ENCODE measurements at places on chromosomes 12 and 14.

- DNase-seq, result no peak
These were observed 57.2 kb downstream of the TTLL5 start for GRCh38 chr14:75718199-75718598.

DNA sequence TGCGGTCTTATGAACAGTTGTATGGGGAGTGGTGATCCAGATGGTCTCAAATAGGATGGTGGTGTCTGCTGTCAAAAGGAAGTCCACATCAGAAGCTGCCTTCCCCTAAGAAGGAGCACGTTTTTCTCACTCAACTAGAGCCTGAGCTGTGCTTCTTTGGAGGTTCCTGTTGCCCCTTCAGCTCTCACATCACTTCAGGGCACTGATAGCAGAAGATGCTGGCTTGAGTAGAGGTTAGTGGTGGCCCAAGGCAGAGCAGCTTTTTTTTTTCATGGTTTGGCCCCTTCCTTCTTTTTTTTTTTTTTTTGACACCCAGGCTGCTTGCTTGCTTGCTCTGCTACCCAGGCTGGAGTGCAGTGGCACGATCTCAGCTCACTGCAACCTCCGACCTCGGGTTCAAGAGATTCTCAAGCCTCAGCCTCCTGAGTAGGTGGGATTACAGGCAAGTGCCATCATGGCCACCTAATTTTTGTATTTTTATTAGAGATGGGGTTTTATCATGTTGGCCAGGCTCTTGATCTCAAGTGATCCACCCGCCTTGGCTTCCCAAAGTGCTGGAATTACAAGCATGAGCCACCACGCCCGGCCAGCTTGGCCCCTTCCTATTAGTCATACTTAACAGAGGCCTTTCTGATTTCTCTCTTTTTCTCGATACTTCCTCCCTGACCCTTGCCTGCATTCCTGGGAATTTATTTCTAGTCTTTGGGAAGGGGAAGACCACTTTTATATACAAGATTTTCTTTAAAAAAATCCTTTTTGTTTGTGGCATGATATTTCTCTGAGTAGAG, 31.6 kb downstream of the KLRD1 start:
- no peak for DNase-seq

GRCh38 chr12:65602253-65602609, 222.1 kb upstream of the HMGA2 start:
- DNase-seq, result no peak

- no peak for DNase-seq
These were observed 4.0 kb downstream of the MYL2 start for GRCh38 chr12:110916295-110916875.

- DNase-seq, result no peak
These were observed 131.1 kb downstream of the PRKCH start for GRCh38 chr14:61452452-61452851.

- no peak for DNase-seq
These were observed 154.6 kb upstream of the GRIN2B start for GRCh38 chr12:14135996-14136395.

DNA sequence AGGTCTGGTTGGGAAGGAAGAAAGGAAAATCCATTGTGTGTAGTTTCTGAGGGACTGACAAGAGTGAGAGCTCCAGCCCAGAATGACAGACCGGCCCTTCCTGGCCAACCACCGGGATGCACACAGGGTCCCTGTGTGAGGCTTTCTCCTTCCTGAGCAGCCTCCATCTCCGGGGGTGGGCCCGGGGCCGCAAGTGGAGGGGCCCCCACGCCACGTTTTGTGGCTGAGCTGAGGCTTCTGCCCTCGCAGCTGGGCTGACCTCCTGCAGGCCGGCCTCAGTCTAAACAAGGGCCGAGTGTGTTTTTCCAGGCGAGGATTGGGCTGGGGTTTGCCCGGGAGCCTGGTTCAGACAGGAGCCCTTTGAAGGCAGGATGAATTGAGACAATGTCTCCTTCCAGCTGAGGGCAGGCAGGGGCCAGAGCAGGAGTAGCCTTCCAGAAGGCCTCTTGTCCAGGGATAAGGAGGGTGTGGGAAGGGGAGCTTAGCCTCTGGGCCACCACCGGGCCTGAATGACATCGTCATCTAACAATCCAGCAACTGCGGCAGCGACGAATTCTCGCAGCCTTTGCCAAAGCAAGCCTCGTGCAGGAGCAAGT, 96.5 kb upstream of the NCOR2 start:
- no peak for DNase-seq

DNA sequence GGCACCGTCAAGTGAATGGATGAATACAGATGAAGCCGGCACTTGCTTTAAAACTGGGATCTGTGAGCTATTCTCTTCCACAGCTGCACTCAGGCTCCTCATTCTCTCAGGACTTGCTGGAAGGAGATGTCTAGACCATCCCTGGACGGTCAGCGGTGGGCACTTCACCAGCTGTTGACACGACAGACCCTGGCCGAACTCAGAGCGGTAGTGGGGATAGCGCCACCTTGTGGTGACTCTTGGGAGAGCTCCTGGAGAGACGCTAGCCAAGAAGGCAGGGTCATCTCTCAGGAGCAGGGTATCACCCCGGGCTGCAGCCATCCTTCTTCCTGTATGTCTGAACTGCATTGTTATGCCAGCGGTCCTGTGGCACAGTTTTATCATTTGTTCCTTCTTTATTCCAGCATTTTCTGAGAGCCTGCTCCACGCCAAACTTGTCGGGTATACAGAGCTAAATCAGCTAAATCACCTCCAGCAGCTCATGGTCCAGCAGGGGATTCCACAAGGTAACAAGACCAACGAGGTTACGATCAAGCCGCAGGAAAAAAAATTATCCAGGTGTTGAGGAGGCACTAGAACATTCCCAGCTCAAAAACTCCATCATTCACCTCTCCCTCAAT, 10.0 kb downstream of the WNT1 start:
- no peak for DNase-seq

- DNase-seq, result no peak
These were observed 8.1 kb downstream of the PTGES3 start for GRCh38 chr12:56679883-56680575.

GRCh38 chr12:11758510-11759493, 109.3 kb downstream of the ETV6 start:
- no peak for DNase-seq

- DNase-seq, result no peak
These were observed 319.4 kb downstream of the KCNC2 start for GRCh38 chr12:74890237-74890599.

DNA sequence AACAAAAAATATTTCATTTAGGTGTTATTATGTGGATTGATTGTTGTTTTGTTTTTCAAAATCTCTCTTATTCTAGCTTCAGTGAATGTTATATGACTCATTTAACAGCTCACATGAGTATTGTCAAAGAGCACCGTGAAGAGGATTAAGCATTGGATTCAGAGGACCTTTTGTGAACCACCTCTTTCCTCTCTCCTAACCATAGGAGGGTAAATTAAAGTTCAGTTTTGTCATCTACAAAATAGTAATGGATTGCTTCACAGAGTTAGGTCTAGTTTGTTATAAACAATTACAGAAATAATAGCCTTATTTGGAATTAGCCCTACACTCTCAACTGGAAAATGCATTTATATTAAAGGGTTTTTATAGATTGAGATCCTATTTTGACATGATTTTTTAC, 962 bp upstream of the KERA start:
- DNase-seq, result no peak

DNA sequence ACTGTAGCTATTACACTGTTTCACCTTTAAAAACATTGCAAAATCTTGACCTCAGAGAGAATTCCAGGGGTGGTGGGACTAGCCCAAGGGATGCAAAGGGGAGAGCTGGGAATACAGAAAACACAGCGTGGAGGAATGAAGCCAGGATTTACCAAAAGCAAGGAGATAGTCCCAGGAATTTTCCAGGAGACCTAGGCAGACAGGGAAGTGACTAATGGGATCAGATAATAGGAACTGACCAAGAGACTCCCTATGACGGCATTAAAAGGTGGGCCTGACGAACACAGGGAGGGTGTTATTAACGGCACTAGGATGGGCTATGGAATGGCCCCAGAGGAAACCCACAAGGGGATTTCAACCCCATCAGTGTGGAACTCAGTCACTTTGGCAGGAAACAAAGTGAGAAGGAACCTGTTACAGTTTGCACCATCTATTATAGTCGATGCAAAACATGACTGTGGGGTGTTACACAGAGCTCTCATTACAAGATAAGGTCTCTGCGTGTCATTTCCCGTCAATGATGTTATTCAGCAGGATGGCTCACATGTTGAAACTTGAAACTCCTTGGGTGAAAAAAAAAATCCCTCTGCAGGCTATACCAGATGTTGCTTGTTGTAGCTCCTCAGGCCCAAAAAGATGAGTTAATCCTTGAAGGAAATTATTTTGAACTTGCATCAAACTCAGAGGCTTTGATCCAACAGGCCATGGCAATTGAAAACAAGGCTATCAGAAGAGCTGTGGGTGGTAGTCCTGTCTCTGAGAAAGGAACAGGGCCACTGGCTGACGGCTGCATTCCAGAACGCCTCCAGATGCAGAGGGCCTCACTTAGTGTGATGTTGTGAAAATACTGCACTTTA, 58.7 kb downstream of the DRAM1 start:
- DNase-seq, result no peak

DNA sequence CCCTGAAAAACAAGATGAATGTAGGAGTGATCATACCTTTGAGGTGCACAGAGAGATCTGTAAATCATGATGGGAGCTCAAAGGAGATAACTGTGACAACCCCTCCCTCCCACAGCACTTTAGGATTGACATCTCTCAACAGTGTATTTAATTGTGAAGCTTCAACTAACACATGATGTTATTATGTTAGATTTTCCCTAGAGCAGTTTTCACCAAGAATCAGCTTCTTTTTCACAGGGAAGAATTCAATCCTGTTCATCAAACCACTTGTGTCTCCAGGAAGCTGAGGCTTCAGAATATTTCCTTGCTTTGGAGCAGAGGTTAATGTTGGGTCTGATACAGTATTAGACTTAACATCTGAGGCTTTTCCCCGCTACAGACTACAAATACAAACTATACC, 11.8 kb downstream of the RPS6KA5 start:
- DNase-seq, result no peak

DNA sequence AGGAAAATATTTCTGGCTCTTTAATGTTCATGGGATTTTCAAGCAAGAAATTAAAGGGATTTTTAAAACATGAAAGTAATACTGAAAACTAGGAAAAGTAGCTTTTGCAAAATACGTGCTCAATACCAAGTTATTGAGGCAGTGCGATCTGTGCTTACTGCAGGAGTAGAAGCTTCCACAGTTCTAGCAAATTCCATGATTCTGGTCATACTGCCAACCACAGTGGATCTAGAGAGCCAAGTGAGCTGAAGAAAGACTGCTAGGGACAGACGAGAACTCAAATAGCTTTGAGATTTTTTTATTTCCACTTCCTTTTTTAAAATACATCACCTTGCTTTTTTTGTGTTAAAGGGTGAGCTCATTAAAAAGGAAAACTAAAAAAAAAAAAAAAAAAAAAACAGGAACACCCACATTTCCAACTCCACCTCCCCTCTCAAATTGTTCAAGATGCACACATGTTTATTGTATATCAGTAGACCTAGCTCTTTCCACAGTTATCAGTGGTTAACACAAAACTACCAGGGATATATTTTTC, 26.2 kb downstream of the EGLN3 start:
- DNase-seq, result no peak

- no peak for DNase-seq
These were observed 422.2 kb downstream of the APAF1 start for GRCh38 chr12:99067171-99067785.

- DNase-seq, result no peak
These were observed 71.1 kb downstream of the EGLN3 start for GRCh38 chr14:33879684-33880286.

- no peak for DNase-seq
These were observed 72.7 kb downstream of the NOVA1 start for GRCh38 chr14:26525085-26525484.

DNA sequence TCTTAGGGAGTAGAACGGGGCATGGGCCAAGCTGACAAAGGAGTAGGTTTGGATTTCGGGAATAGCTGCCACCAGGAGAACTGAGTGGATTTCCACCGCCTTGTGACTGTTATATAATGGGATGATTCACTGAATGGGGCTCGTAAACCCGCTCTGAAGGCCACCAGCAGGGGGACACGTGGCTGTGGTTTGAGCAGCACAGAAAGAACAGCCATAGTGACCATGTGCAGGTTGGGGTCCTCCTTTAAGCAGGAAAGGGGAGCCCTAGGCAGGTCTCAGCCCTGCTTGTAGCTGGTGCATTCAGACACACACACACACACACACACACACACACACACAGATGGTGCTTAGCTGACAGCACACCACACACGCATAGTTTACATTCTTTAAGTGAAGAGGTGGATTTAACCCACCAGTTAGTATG, 8.6 kb upstream of the ASB2 start:
- DNase-seq, result no peak

GRCh38 chr14:69640931-69641330, 29.5 kb downstream of the SUSD6 start:
- no peak for DNase-seq

DNA sequence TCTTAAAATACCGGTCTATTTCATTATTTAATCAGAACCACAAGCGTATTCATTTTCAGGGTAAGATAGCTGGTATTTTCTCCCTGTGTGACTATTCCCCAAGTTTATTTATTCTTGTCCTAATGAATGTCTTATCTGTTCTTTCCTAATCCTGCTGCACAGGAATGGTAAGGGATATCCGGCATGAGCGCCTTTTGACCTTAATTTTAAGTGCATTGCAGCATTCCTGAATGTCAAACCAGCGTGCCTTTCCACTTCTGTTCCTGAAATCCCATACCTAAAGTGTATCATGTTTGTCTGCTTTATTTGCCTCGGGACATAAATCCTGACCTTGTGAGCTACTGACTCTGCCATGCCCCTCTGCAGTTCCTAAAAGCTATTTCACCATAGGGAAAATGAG, 1713.2 kb upstream of the FLRT2 start:
- no peak for DNase-seq

GRCh38 chr14:20798318-20798717, 4.3 kb downstream of the RNASE1 start:
- no peak for DNase-seq

DNA sequence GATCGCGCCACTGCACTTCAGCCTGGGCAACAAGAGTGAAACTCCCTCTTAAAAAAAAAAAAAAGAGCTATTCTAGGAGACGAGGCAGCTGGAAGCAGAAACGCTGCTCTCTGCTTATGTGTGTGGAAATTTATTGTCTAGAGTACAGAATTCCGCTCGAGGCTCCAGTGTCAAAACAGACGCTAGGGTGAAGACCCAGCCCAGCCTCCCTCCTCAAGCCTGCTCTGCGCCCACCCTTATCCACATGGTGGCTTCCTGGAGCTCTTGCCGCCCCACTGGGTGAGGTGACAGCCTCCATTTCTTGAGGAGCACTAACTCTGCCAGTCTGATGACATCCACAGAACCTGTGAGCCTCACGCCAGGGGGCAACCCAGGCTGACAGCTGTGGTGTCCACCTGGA, 49.5 kb upstream of the DLK1 start:
- no peak for DNase-seq

DNA sequence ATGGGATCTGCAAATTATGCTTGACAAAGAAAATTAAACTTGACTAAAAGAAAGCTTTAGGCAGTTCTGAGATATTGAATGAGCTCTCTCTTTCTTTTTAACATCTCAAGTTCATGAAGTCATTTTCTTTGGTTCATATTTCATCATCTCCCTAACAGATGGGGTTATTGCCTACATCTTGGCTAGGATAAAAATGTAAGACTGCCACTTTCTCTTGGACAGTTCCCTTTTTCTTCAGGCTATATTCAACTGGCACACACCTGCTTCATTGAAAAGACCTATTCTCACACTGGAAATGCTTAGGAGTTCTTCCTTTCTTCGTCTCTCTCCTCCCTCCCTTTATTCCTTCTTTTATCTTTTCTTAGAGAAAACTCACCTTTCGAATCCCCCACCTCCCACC, 355.9 kb upstream of the SEL1L start:
- no peak for DNase-seq

- no peak for DNase-seq
These were observed 207.6 kb downstream of the BCL11B start for GRCh38 chr14:99064262-99064954.

GRCh38 chr12:124992874-124993625, 395 bp upstream of the BRI3BP start:
- no peak for DNase-seq

All from GM12892 (cell line).